ENCODE measurements at places on chromosomes 12 and 14.

GRCh38 chr12:10130042-10130441, at the start of gene CLEC7A:
CLEC7A (minus strand) TSS chr12:10130199; CDS start chr12:10130082, 117 bp downstream.
- no peak for DNase-seq

- no peak for DNase-seq
Observed at GRCh38 chr14:36493761-36494160, 26.3 kb downstream of the NKX2-1 start.

DNA sequence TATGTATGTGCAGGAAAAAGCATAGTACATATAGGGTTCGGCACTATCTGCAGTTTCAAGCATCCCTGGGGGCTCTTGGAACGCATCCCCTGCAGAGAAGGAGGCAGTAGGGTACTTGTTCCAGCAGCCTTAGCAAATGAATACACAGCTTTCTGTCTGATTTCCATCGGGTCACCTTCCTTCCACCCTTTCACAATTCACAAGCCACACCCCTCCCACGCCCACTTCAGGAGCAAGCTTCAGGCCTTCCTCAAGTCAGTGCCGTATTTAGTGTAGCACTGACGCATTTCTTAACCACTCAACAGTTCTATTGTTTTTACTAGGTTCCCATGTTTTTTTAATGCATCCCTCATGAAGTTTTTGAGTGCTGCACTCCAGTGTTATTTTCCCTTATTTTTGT, 64.2 kb downstream of the CLMN start:
- peak; percentile 83 for DNase-seq

DNA sequence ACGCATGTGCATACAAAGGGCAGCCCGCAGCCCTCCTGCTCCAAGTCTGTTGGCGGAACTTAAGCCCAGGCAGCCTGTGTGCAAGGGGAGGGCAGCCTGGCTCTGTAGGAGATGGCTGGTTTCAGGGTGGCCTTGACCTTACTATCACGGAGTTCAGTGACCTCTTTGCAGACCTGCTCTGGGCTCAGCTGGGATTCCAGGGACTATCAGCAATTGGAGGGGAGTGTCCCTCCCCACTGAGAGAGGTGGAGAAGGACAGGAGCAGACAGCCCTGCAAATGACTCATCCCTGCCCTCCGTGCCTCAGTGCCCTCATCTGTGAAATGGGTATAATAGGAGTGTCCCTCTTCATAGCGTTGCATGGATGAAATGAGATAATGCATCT, 66.2 kb upstream of the DLK1 start:
- DNase-seq, result no peak

DNA sequence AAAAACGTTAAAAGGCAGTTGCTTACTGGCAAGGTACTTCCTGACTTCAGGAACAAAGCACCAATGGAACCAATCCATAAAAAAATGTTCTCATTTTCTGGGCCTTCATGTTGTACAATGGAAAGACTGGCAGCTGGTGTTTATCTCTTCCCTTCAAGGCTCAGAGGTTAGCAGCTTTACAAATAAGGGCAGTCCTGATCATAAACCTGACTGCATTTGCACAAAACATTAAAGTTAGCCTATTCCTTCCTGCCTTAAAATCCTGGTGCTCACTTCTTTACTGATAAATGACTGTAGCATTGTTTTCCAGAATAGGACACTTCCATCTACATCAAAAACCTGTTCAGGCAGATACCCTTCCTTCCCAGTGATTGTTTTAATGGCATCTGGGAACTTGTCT, 19.2 kb downstream of the IL26 start:
- no peak for DNase-seq

GRCh38 chr14:30069536-30069935, 141.9 kb upstream of the PRKD1 start:
- no peak for DNase-seq

GRCh38 chr14:74771399-74771798, 8.3 kb downstream of the YLPM1 start:
- no peak for DNase-seq

DNA sequence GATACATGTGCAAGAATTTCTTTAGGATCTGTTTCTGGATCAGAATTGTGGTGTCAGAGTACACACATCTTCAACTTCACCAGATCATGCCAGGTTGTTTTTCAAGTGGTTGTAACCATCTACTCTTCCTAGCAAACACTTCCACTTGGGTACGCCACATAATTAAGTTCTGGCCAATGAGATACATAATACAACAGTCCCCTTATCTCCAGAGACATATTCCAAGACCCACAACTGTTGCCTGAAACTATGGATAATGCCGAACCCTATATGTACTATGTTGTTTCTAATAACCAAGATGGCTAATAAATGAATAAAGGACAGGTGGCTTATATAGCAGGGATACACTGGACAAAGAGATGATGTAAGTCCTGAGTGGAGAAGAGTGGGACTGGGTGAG, 2.5 kb upstream of the CHPT1 start:
- no peak for DNase-seq

- no peak for DNase-seq
Observed at GRCh38 chr14:76461886-76462285, 85.9 kb downstream of the ESRRB start.

DNA sequence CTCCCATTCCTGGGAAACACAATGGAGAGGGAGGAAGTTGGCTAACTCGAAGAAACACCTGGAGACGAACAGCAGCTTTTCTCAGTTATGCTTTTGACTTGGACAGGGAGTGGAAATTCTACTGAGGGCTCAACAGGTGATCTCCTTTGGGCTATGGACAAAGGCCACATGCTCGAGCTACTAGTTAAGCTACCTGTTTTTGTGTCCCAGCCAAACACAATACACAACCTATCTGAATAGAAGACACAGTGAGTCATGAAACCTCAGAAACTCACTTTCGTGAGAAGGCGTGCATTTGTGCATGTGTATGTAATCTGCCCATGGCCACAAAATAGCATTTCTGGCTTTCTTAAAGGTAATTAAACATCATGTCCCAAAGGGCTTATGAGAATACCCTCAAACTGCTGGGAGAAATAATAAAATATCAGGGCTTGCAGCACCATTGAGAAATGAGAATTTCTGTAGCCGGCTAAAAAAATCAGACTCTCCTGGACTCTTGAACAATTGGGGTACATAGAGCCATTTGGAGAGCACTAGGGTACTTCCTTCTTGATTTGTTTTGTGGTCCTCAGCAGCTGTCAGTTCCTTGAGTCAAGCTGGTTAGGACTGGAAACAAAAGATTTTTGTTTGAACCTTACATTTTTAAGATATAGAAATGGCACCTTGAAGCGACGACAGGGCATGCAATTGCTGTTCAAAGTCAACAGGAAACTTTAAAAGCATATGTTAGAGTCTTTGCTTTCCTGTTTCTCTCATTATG, 85.5 kb upstream of the PTHLH start:
- DNase-seq, result no peak

GRCh38 chr12:2902272-2902880, 11.7 kb downstream of the TULP3 start:
- no peak for DNase-seq

- no peak for DNase-seq
Observed at GRCh38 chr12:21379218-21379617, 6.5 kb downstream of the IAPP start.

DNA sequence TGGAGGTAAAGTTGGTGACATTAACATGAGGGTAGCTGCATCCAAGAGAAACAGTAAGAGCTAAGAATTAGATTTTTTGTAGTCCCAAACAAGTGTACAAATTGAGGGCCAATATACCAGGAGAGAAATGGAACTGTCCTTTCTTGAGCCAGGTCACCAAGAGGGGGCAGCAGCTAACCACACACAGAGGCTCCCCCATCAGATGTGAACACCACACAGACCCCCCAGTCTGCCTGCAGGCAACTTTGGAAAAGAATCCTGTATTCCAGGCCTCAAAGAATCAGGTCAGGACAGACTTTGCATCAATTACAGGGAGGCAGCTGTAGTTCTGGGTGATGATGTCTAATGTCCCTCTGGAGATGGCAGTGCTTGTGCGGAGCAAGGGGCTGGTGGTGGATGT, 77.9 kb downstream of the SPTB start:
- DNase-seq, result peak; percentile 79

- DNase-seq, result peak; percentile 37
Observed at GRCh38 chr14:35998303-35998702, 172.2 kb downstream of the BRMS1L start.

GRCh38 chr14:69973846-69974245, 94.6 kb downstream of the SMOC1 start:
- DNase-seq, result no peak

GRCh38 chr12:89384050-89384758, 31.9 kb upstream of the DUSP6 start:
- DNase-seq, result peak; percentile 64

GRCh38 chr12:62581288-62582064, 114.8 kb downstream of the MON2 start:
- peak; percentile 71 for DNase-seq

GRCh38 chr12:49621651-49622500, 1.5 kb upstream of the PRPF40B start:
- DNase-seq, result no peak

DNA sequence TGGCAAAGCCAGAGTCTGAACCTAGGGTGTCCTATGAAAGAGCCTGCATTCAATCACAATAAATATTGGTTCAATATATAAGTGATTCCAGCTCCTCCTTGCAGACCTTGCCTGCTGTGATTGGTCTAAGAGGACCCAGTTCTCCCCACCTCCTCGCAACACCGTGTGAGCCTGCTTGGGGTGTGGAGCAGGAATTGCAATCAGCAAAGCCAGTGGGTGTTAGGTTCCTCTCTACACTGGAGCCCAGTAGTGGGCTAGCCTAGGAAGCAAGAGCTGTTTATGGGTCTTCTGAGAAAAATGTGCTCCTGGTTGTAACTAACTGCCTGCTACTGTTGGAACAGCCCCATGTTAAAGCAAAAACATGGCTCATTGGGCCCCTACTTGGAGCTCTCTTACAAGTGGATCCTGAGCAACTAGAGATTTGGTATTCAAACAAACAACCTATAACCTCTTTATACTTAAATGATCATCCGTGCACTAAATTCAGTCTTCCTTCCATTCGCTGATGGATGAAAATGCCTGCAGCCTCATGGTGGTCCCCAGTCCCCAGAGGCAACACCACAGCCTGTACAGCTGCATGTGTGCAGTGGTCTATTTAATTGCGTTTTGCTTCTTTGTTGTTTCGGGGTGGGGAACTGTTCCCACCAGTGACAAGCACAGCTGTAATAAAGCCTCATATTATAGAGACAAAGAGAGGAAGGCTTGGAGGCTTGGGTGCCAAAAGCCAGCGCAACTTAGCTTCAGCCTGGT, 3.7 kb upstream of the SELPLG start:
- no peak for DNase-seq

GRCh38 chr12:106019144-106019543, 119.6 kb downstream of the NUAK1 start:
- no peak for DNase-seq

DNA sequence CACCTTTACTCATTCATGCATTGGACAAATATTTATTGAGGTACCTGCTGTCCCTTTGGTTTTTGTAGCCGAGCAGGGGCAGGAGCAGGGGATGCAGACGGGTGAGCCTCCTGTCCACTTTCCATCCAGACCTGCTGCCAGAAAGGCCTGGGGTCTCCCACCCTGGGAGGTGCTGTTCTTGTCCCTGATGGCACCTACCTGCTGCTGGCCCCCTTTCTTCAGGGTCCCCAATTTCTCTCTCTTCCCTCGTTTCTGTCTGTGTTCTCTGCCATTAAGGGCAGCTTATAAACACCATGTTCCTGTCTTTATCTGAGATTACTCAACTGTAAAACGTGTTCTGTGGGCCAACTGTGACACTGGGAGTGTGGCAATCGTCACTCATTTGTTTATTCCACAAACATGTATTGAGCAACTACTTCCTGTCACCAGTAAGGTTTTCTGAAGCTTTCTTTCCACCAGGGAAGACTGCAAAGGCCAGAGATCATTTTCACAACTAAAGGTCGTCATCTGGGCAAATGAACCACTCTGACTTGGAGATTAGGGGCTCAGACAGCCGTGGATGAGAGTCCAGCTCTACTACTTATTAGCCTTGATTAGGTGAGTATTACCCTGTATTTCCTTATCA, at the start of gene HAL:
Gene HAL, minus strand, starts transcription at position 311 of the 625 bp plus-strand sequence. CDS start 434 bp downstream, outside the sequence.
- no peak for DNase-seq

DNA sequence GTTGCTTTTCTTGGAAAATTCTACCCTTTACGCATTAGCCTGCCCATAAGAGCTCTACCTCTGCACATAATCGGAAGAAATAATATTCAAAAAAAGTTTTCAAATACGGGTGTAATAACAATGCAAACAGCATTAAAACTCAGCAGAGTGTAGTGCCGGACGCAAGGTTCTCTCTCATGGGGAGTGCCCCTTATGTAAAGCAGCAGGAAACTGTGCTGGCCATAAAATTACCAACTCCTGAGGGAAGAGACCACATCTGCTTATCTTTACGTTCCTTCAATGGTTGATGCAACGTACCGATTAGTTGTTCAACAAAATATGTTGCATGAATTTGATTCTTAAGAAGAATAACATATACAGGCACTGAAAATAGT, 118.7 kb upstream of the TMCC3 start:
- no peak for DNase-seq

- DNase-seq, result no peak
Observed at GRCh38 chr12:85405781-85406522, 125.9 kb downstream of the ALX1 start.

DNA sequence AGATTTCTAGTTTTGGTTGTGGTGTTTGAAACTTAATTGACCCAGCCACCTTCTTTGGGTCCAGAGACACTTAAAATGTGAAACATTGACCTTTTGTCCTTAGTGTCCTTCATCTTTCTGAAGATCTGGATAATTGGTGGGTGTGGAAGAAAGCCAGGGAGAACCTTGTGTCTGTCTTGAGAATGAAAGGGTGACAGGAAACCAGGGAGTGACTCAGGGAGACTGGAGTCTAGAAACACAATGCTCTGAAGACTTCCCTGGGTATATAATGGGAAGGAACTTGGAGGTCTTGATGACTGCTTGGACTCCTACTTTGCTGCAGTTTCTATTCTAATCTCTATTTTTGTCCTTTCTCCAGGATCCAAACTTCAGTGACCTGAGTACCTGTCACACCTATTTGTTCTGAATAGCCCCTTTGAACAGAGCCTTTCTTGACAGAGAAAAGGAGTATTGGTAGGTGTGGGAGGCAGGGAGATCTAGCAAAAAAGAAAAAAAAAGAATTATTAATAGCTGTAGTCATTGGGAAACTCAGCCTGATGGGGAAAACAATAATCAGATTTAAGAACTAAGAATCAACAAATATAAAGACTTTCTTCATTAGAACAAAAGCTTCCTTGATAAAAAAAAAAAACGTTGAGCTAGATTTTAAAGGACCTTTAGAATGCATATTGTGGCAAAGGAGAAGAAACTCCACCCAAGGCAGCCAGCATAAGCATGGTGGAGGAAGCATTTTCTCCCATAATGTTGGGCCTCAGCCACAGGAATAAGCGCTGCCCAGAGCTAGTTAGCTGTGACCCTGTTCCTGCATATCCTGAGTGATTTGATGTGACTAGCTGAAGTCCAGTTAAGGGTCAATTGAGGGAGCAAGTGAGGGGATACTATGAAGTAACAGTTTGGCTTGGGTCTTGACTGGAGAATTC, 77.9 kb upstream of the HOXC13 start:
- DNase-seq, result no peak

Data from GM23338 (cell line).